NCI-H226 (cell line): ENCODE measurements at places on chromosomes 4 and X.

DNA sequence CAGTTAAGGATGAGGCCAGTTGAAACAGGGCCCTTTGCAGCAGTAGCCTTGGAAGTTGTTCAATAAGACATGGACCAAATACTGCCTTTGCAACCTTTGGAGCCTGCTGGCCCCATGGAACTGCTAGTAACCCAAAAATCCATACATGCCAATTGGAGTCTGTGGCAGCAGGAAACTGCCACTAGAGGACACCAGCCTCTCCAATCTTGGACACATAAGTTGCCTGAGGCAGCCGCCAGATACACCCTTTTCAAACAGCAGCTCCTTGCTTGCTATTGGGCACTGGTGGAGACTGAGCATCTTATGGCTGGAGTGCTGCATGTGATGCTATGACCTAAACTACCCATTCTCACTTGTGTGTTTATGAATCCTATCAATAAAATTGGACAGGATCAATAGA lies 14.8 kb upstream of the LAP3 start:
- no peak for DNase-seq

GRCh38 chrX:150459196-150459595 lies 96.1 kb downstream of the MAMLD1 start:
- no peak for DNase-seq

GRCh38 chrX:132615391-132616131 lies 126.7 kb upstream of the MBNL3 start:
- DNase-seq = peak; percentile 13

DNA sequence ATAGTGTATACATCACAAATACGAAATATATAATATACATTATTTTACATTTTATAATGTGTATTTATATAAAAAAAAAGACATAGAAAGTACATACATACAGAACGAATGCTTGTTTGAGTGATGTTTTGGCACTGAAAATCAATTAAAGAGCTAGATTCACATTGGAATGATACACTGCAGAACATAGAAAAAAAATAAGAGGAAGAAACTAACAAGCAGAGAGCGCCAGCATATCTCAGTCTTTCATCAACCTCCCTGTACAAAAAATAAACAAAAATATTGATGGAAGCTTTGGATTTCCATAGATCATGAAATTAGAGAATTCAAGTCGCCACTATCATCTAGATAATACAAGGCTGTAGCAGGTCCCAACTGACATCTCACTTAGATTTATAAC lies 420.6 kb downstream of the CENPC start:
- no peak for DNase-seq

DNA sequence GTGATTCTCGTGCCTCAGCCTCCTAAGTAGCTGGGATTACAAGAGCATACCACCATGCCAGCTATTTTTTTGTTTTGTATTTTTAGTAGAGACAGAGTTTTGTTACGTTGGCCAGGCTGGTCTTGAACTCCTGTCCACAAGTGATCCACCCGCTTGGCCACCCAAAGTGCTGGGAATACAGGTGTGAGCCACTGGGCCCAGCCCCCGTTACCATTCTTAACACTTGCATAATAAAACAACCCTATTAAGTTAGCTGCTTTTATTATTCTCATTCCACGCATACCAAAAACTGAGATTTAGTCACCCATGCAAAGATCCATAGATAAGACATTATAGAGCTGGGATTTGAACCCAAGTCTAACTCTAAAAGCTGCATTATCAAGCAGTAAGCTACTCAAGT lies 6.0 kb upstream of the TEX13A start:
- DNase-seq = no peak

- peak; percentile 17 for DNase-seq
Observed at GRCh38 chr4:4995103-4995907, 24.0 kb downstream of the CYTL1 start.

DNA sequence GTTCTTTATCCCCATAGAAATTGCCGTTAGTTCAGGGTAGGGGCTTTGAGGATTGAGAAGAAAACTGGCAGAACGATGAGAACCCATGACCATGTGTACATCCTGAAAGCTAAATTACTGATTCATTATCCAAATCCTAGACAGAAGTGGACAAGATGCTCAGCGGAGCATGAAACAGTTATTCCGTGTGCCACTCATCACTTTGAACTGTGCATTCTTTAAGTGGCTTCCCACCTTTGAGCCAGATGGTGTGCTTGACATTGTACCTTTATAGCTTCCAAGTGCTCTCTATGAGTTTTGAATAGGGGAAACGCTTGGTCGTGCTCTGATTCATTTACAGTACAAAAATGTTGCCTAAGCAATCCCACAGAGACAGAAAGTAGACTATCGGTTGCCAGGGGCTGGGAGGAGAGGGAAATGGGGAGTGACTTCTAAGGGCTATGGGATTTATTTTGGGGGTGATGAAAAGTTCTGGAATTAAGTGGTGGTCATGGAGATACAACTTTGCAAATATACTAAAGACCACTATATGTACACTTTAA lies 100.0 kb downstream of the DOCK11 start:
- DNase-seq = no peak

DNA sequence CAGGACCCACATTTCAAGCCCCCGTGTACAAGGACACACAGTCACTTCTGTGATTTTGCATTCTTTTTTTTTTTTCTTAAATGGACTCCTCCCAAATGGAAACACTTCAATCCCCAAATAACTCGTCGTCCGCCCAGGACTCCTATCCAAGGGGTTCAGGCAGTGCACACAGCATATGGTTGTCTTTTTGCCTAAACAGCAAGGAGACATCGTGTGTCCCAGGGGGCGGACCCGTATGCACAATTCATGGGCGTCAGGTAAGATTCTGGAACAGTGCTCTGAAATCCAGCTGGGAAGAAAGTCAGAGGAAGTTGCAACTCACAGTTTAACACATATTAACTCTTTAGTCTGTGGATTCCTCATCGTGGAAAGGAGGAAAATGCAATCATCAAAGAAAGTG lies 231.3 kb downstream of the SHOX start:
- no peak for DNase-seq

DNA sequence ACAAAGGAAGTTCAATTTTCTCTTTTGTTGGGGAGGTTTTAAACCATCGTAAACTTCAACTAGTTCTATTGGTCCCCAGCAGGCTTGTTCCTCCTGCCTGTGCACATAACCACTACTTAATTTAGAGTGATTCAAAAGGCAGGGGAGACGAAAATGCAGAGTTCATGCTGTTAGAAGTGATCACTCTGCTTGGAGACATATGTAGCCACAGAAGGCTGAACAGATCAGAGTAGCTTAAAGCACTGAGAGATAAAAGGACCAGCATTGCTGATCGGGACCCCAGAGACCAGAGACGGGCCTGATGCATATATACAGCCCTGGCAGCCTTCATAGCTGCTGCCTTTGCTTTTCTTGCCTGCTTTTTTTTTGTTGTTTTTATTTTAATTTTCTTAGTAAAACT lies 662.0 kb upstream of the CPEB2 start:
- no peak for DNase-seq

DNA sequence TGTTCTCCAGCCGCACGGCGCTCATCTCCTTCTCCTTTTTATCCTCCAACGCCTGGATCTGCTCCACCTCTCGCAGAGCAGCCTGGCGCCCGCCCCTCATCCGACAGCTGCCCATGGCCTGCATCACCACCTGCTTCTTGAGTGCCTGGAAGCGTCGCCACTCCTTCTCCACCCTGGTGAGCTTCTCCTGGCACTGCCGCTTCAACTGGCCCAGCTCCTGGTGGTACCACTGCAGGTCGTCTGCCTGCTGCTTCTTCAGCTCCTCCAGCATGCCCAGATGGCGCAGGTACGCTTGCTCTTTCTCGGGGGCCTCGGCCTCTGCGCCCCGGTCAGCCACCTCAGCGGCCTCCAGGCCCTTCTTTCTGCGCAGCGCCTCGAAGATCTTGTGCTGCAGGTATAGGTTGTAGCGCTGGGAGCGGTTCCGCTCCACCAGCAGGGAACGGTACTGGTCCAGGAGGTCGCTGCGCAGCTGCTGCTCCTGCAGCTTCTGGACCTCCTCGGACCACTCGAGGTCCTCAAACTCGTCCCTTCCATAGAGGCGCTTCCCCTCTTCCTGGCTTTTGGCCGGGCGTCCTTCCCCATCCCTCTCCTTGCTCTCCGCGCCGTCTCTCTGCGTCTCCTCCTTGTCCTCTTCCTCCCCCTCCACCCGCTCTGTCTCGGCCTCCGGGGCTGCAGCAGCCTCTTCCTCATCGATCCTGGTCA lies 1.2 kb upstream of the TADA2B start:
- no peak for DNase-seq

DNA sequence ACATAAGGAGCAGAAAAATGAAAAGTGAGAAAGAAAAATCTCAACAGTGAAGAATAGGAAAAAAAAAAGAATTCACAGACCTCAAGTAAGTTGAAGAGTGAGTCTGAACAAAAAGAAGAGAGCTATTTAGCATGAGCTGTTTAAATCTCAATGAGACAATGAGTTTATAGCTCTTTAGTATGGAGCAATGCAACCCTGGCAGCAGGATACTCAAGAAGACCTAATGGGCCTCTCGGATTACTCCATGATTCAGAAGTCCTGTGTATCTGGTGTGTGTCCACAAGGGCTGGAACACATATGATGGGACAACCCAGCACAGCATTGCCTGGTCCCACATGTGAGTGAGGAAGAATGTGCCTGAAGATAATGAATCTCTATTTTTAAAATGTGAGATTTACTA lies 563.1 kb upstream of the INTU start:
- no peak for DNase-seq

DNA sequence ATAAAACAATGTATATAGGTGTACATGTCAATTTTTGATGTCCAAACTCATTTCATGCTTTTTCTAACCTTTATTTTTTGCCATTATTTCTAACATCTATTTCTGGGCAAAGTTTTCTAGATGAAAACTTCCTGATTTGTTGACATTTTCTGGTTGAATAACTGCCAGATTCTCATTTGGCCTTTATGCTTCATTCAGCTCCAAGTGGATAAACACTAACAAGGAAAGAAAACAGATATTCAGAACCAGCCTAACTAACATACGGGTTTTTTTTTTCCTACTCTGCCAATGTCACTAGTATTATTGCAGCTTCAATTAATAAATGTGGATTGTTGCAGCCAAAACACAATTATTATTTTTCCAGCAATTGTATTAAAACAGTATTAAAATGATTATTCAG lies 50.9 kb upstream of the RAP1GDS1 start:
- DNase-seq = no peak

- no peak for DNase-seq
Observed at GRCh38 chr4:32243926-32244325, 1523.8 kb downstream of the PCDH7 start.

- DNase-seq = no peak
Observed at GRCh38 chr4:162485486-162485885, 321.7 kb upstream of the FSTL5 start.

DNA sequence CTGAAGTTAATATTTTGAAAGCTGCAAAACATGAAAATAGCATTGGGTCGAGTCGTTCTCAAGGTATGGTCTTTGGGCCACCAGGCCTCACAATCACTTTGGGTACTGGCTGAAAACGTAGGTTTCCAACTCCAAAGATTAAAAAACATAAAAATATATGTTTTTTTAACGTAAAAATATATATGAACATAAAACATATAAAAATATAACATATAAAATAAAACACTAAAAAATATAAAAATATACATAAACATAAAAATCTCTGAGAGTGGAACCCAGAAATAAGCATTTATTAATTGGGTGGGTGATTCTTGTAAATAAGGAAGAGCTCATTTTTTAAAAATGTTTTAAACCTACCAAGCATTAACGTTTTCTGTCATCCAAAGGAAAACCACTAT lies 666 bp upstream of the PDS5A start:
- no peak for DNase-seq

- no peak for DNase-seq
Observed at GRCh38 chrX:110418316-110419235, 59.9 kb downstream of the RTL9 start.

DNA sequence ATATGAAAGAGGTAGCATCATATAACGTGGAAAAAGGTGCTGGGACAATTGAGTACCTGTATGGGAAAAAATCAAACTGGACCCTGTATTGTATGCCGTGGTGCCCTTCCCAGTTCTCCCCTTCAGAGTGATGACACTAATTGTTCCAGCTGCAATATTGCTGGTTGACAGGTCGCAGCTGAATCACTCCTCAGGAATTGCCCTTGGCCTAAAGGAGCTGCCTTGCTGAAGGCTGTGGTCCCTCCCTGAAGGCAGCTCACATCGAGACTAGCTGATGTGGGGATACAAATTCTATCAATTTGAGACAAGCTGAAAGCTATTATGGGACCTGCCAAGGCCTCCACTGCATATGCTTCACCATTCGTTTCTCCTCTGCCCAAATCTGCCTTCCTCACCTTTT lies 39.3 kb upstream of the CXCL8 start:
- DNase-seq = peak; percentile 33

DNA sequence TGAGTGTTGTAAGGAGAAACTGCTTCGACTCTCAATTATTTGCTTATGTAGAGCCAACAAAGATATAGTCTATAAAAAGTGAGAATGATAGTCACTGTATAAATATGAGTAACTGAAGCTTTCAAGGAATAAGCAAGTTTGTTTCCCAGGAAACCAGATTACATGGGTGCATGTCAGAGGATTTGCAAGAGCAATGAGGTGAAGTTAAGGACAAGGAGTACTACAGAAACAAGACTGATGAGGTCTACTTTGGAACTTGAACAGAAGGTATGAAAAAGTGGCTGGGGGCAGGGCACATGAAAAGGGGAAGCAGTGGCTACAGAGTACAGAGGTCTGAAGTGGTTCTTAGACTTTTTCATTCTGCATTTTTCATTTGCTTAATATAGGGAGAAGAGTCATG lies 321.0 kb upstream of the CXXC4 start:
- no peak for DNase-seq

DNA sequence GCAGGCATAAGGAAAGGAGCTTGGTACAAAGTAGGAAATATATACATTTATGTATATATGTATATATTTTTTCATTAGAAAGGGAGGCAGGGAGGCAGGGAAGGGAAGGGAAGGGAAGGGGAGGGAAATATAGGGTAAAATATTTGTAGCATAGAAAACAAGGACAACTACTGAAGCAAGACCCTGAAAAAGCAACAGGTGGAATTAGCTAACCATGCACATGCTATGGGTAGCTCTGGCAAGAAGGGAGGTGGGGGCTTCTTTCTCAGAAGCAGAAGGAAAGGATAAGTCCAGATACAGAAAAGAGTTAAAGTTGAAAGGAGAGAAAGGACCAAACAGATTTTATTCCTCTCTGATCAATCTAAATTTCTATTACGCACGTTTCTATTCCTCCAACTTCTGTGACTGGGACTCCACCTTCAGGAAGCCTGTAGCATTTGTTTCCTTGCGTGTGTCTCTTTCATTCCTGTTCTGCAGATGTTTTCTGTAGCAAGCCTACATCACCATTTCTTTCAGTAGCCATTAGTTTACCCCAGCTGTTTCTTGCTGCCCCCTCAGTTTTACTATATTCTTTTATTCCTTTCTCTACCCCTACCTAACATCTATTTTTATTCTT lies 82.9 kb downstream of the OR13H1 start:
- DNase-seq = no peak

DNA sequence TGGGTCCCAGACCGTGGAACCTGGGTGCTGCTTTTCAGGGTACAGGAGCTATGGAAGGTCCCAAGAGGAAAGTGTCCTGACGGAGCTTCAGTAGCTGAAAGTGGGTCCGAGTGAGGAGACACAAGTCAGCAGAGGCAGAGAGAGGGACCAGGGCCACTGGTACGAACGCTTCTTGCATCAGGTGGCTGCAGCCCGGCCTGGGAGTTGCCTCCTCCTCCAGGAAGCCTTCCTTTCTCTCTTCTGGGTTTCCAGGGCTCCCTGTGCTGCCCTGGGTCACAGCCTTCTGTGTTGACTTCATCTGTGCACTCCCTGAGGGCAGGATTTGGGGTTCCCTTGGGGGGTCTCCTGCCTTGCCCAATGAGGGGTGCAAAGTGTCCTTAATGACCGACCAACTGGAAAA lies 94.5 kb downstream of the SORCS2 start:
- no peak for DNase-seq
